Uterine smooth muscle cell (primary cell): ENCODE measurements at places on chromosomes 2 and 18. TPM values are rescaled to one million over a fixed set of nuclear protein-coding genes. Genes with fewer than 3 reads are reported as not detected.

Gene CHRNG
- not detected in 2 replicates for total RNA-seq

Gene DSG1
- total RNA-seq = not detected in 2 replicates

Gene POLR1A
- total RNA-seq = 17.2 and 24.3 TPM in 2 replicates

Gene DSG3
- under 0.01 and 0.12 TPM in 2 replicates for total RNA-seq

Gene ALPI
- not detected in 2 replicates for total RNA-seq

Gene KCNG2
- total RNA-seq = not detected in 2 replicates

Gene IL1RN
- total RNA-seq = not detected in 2 replicates

Gene ANKRD62
- not detected in 2 replicates for total RNA-seq

Gene CD8B2
- total RNA-seq = not detected in 2 replicates
